Epithelial cell of proximal tubule (primary cell): ENCODE measurements at places on chromosomes 13 and 19. TPM values are rescaled to one million over a fixed set of nuclear protein-coding genes. Genes with fewer than 3 reads are reported as not detected.

PKN1 gene
- 153 and 164 TPM in 2 replicates for total RNA-seq

OR10H1 gene
- not detected in 2 replicates for total RNA-seq

SLC6A16 gene
- 0.07 and 0.29 TPM in 2 replicates for total RNA-seq

PGLYRP2 gene
- total RNA-seq, result not detected in 2 replicates

BEST2 gene
- total RNA-seq, result not detected in 2 replicates

ZNF417 gene
- 4.4 and 6.3 TPM in 2 replicates for total RNA-seq

CAPN12 gene
- 0.51 and 7.3 TPM in 2 replicates for total RNA-seq

MRPL54 gene
- total RNA-seq, result 102 and 105 TPM in 2 replicates

EDNRB gene
- 0.36 and 0.86 TPM in 2 replicates for total RNA-seq
